H4 (cell line): ENCODE measurements at places on chromosomes 3 and 15. TPM values are rescaled to one million over a fixed set of nuclear protein-coding genes. Genes with fewer than 3 reads are reported as not detected.

GRCh38 chr15:71508081-71508682 is 302.2 kb upstream of the NR2E3 start:
- DNase-seq: no peak

GRCh38 chr3:69647511-69648110 is 91.7 kb upstream of the MITF start:
- DNase-seq: no peak

- DNase-seq: peak; percentile 70
Measured at GRCh38 chr3:189457201-189457607, 174.0 kb upstream of the TP63 start.

- DNase-seq: no peak
Measured at GRCh38 chr3:108518895-108519294, 8.5 kb upstream of the MYH15 start.

The PEX5L gene
- total RNA-seq: 0.99 and 1.3 TPM in 2 replicates

GRCh38 chr15:79053894-79054293 is 36.7 kb downstream of the RASGRF1 start:
- DNase-seq: no peak

DNA sequence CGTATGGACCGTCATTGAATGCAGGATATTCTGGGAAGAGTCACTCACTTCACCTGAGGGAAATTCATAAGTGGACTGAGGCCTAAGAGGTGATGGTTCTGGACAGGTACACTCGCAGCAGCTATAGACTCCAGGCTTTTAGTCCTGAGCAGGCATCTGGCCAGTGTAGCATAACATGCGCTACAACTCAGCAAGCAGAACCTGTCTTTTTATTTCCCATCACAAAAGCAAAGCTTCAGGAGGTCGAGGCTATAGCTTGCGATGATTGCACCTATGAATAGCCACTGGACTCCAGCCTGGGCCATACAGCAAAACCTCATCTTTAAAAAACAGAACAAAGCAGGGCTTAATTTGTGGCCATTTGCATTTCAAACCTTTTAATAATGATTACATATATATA is 185.8 kb downstream of the KCNH8 start:
- no peak for DNase-seq

The CACNA2D3 gene
- total RNA-seq: 3.8 and 4.3 TPM in 2 replicates

The SLC24A5 gene
- not detected in 2 replicates for total RNA-seq

- peak; percentile 84 for DNase-seq
Measured at GRCh38 chr15:69853544-69853951, 244.2 kb downstream of the TLE3 start.

The FILIP1L gene
- 30.0 and 37.8 TPM in 2 replicates for total RNA-seq

The TNFAIP8L3 gene
- 0.33 TPM in 1 of 2 replicates, not detected in the other for total RNA-seq

The SELENOK gene
- total RNA-seq: 40.3 and 61.0 TPM in 2 replicates

The SPTSSB gene
- not detected in 2 replicates for total RNA-seq

- no peak for DNase-seq
Measured at GRCh38 chr3:63673111-63673510, 20.6 kb downstream of the SNTN start.

DNA sequence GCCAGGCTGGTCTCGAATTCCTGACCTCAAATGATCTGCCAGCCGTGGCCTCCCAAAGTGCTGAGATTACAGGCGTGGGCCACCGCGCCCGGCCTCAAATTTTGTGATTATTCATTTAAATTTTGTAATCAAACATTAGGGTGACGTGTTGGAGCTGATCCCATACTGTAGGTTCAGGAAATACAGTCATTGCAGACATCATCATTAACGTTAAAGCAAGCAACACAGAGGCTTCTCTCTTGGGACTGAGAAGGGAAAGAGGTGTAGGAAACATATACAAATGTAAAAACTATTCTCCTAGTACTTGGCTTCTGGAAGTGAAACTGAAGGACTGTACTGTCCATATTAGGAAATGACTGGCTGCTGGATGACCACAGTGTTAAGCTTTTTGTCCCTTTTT is 11.1 kb upstream of the ARID3B start:
- DNase-seq: peak; percentile 69

DNA sequence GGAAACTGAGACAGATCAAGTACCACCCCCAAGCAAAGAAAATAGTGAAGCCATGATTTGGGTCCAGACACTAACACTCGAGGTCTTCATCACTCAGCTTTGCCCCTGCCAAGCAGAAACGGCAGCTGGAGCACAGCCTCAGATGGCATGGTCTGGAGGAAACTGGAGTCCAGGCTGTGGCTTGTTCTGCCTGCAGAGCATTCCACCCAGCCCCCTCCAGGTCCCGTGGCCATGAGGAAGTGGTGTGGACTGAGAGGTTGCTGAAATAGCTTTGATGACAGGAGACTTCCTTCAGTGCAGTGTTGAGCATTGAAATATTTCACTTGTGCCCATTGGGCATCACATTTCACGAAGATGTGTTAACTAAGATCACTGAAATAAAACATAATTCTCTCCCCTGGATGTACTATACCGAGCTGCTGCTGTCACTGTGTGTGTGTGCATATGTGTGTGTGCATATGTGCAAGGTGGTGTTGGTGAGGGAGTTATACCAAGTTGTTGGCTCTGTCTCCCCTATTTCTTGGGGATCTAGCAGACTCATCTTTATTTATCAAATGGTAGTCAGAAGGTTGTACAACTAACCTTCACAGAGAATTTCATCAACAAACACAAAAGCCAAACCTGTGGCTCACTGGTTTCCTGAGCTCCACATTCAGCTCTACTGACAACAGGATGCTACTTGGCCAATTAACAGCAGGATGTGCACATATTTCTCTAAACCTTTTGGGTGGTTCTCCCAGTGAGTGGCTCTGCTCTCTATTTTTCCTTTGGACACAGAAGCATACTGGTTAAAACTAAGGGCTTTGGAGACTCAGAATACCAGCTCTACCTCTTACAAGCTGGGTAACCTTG is 660.1 kb upstream of the CFAP20DC start:
- peak; percentile 2 for DNase-seq

DNA sequence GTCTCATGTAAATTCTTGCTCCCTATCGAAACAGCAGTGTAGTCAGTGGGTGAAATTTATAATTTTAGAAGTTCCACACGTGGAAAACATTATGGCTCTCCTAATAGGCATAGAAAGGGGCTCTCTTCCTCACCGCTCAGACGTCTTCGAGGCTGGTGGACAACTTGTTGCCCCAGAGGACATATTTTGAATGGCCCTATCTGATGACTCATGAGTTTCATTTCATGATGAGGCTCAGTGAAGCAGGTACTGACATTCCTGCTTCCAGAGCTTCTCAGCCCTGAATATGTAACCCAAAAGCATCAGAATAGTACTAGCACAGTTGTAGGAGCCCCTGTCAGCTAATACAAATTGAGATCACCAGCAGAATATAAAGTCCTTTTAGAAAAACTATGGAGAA is 117.9 kb downstream of the HERC1 start:
- no peak for DNase-seq

The MEGF11 gene
- 0.02 TPM in 1 of 2 replicates, not detected in the other for total RNA-seq

DNA sequence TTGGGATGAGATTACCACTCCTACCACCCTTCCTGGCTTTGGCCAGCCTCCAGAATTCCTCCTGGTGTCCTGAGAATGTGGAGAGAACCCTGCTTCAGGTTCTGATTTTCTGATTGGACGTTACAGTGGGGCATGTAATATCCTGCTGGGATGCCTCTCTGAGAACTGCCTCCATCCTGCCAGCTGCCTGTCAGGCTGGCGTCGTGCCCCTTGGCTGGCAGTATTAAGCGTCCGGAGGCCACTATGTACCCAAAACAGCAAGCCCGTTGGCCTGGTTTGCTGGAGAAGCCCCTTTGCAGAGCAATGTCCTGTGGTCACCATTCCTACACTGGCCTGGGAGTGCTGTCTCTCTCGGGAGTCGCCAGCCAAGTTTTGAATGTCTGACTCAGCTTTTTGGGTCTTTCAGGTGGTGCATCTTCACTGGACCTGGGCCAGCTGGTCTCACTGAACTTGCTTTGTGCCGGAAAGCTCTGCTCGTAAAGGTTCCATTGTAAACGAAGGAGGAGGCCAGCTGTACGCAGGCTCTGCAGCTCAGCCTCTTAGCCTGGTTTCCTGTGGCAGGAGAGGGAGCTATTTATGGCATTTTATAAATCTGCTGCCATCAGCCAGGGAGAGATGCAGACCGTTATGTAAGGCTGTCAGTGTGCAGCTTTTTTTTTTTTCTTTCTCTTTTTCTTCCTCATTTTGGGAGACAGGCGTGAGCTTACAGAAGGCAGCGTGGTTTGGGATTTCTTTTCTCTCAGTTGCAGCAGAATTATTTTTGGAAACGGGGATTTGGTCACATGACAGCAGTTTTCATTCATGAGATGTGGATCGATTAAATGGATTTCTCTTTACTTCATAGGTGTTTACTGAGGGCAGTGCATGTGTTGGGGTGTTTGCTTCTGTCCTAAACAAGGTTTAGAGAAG is 19.0 kb upstream of the TRAK1 start:
- peak; percentile 84 for DNase-seq

The GOLGA6B gene
- not detected in 2 replicates for total RNA-seq

DNA sequence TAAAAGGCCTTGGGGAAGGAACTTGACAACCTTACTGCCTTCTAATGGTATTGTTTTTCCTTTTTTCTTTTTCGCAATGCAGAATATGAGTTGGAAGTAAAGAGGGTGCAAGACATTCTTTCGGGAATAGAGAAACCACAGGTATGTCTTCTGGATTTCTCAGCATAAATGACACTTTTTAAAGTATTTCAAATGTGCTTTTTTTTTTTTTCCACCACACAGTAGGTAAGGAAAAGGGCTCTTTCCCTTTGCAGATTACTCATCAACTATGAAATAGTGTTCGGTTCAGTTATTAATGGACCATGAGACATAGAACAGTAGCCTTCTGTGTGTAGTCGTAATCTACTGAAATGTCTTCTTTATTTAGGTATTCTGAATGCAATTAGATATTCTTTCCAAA is 162.4 kb downstream of the GHSR start:
- no peak for DNase-seq

The EPHB3 gene
- total RNA-seq: 1.0 and 2.0 TPM in 2 replicates

- no peak for DNase-seq
Measured at GRCh38 chr3:87073496-87074145, 82.7 kb upstream of the VGLL3 start.

The SHC4 gene
- 0.93 and 1.3 TPM in 2 replicates for total RNA-seq

GRCh38 chr3:8579096-8579495 is 65.5 kb downstream of the SSUH2 start:
- no peak for DNase-seq

The STXBP5L gene
- total RNA-seq: 1.6 and 9.8 TPM in 2 replicates

The MCTP2 gene
- 27.0 and 36.1 TPM in 2 replicates for total RNA-seq

DNA sequence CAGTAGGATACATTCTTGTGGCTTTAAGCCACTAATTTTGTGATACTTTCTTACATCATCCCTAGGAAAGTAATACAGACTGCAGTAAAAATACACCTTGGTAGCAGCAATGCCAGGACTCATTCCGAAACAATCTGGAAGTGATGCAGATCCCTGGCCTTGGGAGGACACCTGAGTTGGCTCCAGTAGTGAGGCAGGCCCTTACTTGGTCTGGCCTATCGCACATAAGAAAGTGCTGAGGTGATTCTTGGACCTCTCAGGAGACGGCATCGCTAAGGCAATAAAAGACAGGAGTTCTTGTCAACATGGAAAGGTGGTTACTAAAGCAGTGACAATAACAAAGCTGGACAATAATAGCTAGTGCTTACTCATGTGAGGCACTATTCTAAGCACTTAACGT is 126.5 kb downstream of the SUCNR1 start:
- no peak for DNase-seq

DNA sequence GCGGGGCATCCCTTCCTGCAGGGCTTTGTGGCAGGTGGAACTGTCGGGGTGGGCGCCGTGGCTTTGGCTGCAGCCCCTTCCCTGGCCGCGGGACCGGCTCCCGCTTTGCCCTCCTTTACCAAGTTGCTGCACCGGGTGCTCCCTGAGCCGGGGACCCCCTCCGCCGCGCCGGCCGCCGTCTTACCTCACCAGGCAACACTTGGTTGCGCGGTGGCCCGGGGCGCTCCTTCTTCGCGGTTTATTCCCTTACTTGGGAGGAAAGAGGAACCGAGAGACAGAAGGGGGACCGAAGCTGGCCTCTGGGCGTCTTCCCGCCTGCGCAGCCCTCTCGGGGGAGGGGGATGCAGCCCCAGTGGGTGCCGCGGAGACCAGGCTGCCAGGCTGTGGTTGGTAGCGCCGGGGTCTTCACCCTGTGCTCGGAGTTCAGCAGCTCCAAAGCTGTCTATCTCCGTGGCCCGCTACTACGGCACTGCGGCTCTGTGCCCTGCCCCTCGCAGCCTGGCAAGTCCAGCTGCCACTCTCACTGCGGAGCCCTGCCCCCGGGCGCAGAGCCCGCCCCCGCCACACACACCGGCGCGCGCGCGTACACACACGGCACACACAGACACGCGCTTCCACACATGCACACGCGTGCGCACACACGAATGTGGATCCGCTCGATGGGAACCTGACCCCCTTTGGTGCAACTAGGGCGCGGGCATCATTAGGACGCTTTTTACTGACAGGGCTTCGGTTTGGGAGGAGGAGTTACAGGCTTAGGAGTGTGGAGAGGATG is at the start of gene DGKG:
Gene DGKG, minus strand, starts transcription at position 473 of the 775 bp plus-strand sequence. CDS start 41,775 bp downstream, outside the sequence.
- peak; percentile 25 for DNase-seq

- no peak for DNase-seq
Measured at GRCh38 chr3:17121336-17121735, 236.6 kb downstream of the PLCL2 start.

- no peak for DNase-seq
Measured at GRCh38 chr3:18217507-18218174, 207.5 kb downstream of the SATB1 start.

The CRBN gene
- 97.3 and 102 TPM in 2 replicates for total RNA-seq

DNA sequence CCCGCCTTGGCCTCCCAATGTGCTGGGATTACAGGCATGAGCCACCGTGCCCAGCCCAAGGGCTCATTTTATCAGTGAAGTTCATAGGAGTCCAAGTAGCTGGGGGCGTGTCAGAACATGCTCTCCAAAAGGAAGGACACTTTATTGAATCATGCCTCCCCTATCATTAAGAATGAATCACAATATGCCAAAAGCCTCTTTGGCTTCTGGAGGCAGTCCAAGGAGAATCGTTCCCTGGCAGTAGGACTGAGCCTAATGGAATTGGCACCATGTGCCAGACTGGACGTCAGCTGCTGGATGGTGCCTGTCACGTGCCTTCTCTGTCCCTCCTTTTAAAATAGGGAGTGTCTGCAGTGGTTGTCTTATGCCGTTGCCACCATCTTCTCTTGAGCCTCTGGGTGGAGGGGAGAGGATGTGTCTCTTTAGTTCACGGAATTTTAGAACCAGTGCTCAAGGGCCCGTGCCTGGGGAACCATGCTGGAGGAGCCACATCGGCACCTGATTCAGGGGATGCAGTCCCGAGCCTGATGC is 234.7 kb upstream of the LYSMD4 start:
- DNase-seq: peak; percentile 26
